ENCODE measurements at places on chromosomes 2 and 18. TPM values are rescaled to one million over a fixed set of nuclear protein-coding genes. Genes with fewer than 3 reads are reported as not detected.

DNA sequence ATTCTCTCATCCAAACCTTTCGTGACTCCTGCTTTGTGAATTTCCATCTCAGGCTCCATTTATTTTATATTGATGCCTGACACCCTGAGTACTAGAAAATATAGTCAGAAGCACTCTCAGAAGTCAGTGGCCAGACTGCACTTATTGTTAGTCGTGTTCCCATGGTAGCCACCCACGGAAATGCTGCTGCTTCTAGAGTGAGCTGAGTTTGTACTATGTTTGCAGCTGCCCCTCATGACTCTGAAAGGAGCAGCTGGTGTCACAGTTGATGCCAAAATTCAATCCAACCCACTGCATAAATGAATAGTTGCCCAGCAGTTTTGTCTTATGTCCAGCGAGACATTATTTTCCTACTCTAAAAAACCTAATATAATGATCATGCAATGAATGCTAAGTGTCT lies 265.2 kb upstream of the SPHKAP start:
- no peak for DNase-seq

Gene DNAJC5G
- total RNA-seq = 2.3 TPM

DNA sequence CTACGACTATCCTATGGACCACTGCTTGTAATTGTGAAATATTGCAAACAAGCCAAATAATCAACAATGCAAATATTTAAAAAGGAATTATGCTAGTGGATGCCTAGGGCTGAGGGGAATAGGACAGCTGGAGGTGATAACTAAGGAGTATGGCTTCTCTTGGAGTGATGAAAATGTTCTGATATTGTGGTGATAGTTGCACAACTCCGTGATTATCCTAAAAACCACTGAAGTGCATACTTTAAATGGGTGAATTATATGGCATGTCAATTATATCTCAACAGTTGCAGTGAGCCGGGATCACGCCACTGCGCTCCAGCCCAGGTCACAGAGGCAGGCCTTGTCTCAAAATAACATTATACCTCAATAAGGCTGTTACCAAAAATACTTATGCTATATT lies 125.1 kb upstream of the SH3BP4 start:
- no peak for DNase-seq

- DNase-seq = no peak
Measured at GRCh38 chr18:79780547-79780946, 17.2 kb upstream of the KCNG2 start.

Gene ANKRD53
- total RNA-seq = 0.30 TPM

Gene BOLL
- not detected for total RNA-seq

Gene PCARE
- total RNA-seq = 0.67 TPM

DNA sequence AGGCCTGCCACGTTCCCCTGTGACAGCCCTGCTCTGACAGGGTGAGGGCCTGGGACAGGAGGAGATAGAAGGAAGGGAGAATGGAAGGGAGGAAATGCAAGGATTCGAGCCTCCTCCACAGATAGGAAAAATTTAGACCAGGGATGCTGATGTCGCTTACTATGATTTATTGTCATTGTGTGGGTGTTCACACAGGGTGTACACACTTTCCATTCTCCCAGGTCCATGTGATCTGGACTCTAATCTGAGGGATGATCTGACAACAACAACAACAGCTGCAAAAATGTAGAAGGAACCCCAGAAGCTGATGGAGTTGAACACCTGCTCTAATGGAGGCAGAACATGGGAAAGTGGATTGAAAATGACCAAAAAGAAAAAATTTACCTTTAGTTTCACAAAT lies 231.7 kb upstream of the TNP1 start:
- no peak for DNase-seq

DNA sequence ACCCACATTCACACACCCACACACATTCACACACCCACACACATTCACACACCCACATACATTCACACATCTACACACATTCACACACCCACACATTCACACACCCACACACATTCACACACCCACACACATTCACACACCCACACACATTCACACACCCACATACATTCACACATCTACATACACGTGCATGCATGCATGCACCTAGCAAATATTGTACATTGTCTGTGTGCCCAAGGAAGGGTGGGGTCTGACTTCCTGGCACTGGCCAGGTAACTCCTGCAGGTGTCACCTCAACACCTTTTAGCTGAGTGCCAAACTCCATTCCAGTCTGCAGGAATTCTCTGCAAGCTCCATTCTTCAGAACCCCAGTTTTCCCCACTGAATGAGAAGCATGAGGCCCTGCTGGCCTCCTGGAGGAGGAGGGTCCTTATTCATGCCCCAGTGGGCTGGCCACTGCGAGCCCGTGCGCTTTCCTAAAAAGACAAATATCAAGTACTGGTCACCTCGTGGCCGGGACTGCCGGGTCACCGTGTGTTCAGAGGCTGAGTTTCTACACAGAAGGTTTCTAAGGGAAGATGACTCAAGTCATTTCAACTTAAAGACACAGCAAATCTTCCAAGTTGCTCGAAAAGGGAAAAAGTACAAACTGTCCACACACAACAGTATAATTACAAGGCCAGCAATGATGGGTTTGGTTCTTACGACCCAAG lies 131.5 kb downstream of the HDAC4 start:
- DNase-seq = no peak

- DNase-seq = no peak
Measured at GRCh38 chr2:42712934-42713333, 51.0 kb downstream of the OXER1 start.

Gene ZNF512
- total RNA-seq = 16.6 TPM

Gene EEF1B2
- total RNA-seq = 257 TPM

GRCh38 chr2:128867936-128868636 lies 549.4 kb upstream of the HS6ST1 start:
- no peak for DNase-seq

GRCh38 chr18:3877678-3878077 lies 427.7 kb downstream of the TGIF1 start:
- no peak for DNase-seq

Gene KCNIP3
- total RNA-seq = 8.4 TPM

DNA sequence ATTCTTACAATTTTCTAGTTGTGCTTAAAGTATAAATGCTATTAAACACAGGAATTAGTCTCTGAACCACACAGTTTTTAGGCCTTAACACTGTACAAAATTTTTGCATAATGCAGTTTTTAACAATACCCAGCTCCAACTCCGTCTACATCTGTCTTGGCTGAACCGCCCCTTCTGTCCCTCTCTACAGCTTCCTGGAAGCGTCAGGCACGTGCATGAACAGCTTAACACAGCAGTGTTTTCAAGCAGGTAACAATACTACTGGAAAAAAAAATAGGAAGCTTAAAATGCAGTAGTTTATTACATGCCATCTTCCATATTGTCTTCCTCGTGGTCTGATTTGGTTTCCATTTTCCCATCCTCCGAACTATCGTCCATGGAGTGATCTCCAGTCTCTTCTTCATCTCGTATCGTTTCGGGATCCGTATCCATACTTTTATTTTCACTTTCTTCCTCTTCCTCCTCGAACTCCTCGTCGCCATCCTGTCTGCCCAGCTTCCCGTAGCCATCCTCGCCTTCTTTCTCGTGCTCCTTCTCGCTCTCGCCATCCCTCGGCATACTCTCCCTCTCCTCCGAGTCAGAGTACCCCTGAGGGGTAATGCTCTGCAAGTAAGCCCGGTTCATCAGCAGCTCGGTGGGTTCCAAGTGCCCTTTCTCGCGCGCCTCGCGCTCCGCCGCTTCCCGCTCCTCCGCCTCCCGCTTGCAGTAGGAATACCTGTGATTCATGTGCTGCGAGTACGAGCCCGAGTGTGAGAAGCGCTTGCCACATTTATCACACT lies 130.6 kb downstream of the ZEB2 start:
- no peak for DNase-seq

- DNase-seq = no peak
Measured at GRCh38 chr2:40625849-40626248, 174.0 kb upstream of the SLC8A1 start.

Gene KRTCAP3
- total RNA-seq = 0.24 TPM

DNA sequence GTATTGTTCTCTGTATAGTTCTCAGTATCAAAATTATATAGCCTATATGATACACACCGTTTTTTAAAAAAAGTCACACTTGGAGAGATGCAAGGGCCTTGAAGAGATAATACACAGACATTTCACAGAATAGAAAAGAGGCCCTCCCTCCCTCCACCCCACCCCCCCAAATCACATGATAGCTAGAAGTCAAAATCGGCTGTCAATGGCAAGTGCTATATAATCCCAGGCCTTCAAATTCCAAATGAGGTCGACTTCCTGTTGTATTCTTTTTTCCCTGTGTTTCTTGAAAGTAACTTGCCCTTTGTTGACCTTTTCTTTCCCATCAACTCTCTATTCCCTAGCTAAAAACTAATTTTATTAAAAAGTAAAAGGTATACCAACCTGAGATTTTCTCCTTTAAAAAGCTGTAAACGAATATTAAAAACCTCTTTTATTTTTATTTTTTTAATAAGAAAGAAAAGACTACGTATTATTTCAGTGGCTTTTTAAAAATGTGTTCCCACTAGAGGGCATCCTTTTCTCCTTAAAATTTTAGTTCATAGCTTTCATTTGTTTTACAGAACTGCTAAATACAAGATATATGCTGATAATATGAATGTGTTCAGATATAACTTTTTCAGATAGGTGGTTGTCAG lies 46.6 kb downstream of the KCMF1 start:
- no peak for DNase-seq

Gene GCFC2
- 11.8 TPM for total RNA-seq

Gene FKBP7
- 6.5 TPM for total RNA-seq

GRCh38 chr2:53268086-53268485 lies 499.5 kb upstream of the CHAC2 start:
- DNase-seq = no peak

- no peak for DNase-seq
Measured at GRCh38 chr2:172299741-172300140, 127.6 kb upstream of the ITGA6 start.

DNA sequence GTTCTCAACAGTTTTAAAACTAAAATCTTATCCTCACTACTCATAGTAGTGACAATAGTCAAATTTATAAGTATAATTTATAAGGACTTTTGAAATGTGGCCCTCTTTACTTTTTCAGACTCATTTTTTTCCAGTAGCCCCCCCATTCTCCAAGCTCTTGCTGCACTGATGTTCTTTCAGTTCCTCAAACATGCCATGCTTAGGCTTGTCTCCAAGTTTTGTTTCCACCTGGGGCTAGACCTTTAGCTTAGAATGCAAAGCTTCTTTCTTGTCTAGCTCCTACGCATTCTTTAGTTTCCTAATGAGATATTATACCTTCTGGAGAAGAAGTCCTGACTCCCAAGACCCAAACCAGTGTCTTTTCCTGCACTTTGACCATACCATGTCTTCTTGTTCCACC lies 222.6 kb downstream of the NOL4 start:
- no peak for DNase-seq

GRCh38 chr2:230669386-230669950 lies 43.2 kb upstream of the CAB39 start:
- no peak for DNase-seq

DNA sequence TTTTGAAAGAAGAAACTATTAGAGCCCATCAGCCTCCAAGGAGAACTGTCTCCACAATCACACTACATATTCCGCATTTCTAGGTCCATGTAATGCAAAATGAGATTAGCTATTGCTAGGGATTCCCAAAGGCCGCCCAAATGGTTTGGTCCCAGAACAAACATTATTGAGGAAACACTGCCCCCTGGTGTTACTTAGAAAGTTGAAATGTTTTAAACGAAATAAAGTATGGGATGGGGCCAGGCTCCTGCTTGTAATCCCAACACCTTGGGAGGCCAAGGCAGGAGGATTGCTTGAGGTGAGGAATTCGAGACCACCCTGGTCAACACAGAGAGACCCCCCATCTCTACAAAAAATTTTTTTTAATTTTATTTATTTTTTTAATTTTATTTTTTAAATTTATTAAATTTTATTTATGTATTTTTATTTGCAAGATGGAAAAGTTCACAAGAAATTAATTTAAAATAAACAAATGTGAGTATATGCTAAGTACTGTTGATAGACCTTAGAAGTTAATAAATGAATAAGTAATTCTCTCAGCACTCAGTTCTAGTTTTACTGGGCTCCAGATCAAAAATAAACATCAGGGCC lies 5.5 kb downstream of the NHEJ1 start:
- no peak for DNase-seq

- DNase-seq = no peak
Measured at GRCh38 chr2:206920951-206921350, 18.4 kb upstream of the CPO start.

DNA sequence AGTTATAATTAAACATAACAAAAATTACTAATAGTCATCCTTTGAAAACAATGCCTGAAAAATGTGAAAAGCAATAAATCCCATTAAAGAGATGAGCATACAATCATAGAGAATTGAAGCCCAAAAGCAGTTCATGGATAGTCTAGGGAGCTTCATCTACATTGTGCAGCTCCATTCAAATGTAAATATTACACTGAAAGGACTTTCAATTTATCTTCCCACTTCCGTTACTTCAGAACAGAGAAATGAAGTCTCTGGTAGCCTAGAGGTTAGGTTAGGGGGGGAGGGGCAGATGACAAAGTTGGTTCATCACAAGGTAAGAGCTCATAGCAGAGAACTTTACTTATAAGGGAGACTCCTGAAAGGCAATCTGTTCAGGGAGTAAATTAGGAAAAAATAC lies 126.6 kb upstream of the RGPD4 start:
- DNase-seq = no peak

Gene TFCP2L1
- total RNA-seq = 0.19 TPM

Gene ANKRD30BL
- not detected for total RNA-seq

GRCh38 chr18:53380063-53380639 lies 844.3 kb downstream of the MBD2 start:
- no peak for DNase-seq

Gene CCDC178
- 0.35 TPM for total RNA-seq

DNA sequence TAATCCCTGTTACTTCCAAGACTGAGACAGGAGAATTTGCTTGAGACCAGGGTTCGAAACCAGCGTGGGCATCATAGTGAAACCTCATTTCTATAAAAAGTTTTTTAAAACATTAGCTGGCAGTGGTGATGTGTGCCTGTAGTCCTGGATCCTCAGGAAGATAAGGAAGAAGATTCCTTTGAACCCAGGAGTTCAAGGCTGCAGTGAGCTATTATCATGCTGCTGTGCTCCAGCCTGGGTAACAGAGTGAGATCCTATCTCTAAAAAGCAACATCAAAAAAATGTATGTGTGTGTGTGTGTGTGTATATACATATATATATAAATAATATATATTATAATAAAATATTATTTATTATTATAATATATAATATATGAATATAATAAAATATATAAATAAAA lies 1417.6 kb upstream of the CDH2 start:
- no peak for DNase-seq

Measured in Right ventricle myocardium superior (tissue), 1 donor.